ENCODE measurements at places on chromosomes 7 and 10.

DNA sequence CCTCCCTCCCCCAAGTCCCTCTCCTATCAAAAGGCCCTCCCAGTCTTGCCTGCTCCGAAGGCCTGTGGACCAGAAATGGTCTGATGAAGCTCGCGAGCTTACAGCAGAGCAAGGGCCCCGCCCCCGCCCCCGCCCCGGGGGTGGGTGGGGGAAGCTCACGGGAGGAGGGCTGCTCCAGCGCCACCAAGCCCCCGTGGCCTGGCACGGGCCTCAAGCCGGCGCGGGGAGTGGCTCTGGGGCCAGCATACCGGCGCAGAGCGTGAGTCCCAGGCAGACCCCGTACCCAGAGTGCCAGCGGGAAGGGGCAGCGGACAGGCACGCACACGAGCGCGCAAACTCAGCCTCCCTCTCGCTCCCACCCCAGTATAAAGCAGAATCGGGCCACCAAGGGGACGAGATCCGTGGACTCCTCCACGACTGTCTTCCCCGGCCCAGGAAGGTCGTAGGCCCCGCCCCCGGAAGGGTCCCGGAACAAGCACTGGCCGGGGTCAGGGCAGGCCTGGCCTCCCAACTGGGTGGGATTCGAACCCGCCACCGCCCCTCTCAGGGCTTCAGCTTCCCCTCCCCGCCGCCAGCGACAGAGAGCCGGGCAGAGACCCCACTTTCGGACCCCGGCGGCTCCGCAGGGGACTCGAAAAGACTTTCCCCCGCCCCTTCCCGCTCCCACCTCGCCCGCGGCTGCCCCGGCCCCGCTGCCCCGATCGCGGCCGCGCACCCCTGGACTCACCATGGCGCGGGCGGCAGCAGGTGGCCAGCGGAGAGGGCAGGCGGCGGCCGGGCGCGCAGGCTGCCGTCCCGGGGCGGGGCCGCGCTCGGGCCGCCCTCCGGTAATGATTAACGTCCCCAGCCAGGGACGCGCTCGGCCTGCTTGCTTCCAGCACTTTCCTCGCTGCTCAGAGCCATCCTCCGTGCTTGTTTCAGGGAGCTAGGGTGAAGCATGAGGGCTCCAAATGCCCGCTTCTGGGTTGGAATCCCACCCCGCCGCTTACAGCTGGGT lies at the start of gene PCBD1:
Gene PCBD1, minus strand, starts transcription at position 762 of the 997 bp plus-strand sequence. Its CDS starts 32 bp downstream, at position 730.
- DNase-seq = peak; percentile 88

DNA sequence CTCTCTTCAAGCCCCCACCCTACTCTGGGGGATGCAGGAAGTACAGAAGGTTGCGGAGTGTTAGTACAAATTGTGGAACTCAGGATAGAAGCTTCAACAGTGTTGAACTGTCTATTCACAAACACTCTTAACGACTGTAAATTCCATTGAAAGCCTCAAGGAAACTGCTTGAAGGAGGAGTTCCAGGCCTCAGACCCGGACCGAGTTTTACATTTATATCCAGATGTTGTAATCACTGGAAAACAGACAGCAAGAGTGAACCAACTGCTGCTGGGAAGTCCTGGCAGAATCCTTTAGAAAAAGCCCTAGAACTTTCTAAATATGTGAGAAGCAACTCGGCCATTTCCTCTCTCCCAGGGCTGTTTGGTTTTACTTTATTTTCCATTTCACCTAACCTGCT lies 84.1 kb upstream of the LRRC18 start:
- DNase-seq = peak; percentile 93

GRCh38 chr7:132575419-132575981 lies 770 bp downstream of the PLXNA4 start:
- DNase-seq = peak; percentile 73

DNA sequence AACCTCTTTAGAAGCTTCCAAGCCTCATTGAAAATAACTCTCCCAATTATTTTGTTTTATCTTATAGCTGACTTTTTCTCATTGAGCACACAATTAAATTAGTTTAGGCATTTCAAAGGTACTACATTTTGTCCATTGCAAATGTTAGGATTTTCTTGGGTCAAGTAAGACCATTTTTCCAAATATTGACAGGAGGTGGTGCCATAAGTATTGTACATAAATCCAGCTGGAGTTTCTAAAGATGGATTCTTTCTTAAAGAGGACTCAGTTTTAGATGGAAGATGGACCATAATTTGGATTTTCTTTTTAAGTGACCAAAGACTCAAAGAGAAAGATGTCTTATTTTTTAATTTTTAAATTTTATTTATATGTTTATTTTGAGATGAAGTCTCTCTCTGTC lies 12.3 kb upstream of the OPN4 start:
- peak; percentile 50 for DNase-seq

DNA sequence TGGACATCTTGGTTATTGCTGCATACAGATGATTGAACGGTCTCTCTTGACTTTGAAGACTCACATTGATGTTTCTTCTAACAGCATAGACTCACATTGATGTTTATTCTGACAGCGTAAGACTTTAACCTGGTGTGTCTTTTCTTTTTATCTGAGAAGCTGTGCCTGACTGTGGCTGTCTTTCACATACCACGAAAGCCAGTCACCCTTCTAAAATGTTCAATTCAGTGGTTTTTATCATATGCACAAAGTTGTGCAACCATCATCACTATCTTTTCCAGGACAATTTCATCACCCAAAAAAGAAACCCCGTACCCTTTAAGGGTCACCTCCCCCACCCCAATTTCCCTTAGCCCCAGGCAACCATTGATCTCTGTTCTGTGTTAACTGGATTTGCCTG lies 24.7 kb downstream of the CELF2 start:
- DNase-seq = no peak

- no peak for DNase-seq
These were observed 9.8 kb upstream of the ZNF22 start for GRCh38 chr10:44990965-44991364.

- DNase-seq = no peak
These were observed 472.6 kb downstream of the PLXNA4 start for GRCh38 chr7:132103718-132104117.

- DNase-seq = no peak
These were observed 7.3 kb downstream of the FAM20C start for GRCh38 chr7:199483-200249.

DNA sequence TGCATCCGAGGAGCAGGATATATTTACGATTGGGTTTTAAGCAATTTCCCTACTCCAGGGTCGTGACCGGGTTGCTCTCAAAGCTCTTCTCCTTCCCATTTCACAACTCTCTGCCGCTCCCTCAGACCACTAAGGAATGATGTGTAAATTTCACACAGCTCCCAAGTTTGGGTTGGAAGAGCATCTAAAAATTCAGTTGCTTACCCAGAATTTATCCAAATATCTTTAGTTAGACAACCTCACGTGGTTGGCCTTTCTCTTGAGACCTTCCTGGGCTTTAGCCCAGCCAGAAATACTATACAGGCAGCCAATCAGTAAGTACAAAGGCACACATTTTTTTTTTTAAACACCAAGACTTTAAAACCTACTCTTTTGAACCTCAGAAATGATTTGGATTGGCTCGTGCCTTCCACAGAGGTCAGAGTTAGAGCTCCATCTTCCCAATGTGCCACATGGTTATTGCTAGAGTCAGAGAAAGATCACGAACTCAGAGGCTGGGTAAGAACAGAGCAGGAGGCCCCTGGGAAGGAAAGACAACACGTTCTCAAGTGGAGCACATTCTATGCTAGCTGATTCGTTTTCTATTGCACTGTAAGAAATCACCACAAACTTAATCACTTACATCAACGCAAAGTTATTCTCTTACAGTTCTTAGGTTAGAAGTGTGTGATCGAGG lies 335.4 kb upstream of the MGMT start:
- DNase-seq = peak; percentile 94

- no peak for DNase-seq
These were observed 148.7 kb downstream of the PKD1L1 start for GRCh38 chr7:47799524-47799923.

DNA sequence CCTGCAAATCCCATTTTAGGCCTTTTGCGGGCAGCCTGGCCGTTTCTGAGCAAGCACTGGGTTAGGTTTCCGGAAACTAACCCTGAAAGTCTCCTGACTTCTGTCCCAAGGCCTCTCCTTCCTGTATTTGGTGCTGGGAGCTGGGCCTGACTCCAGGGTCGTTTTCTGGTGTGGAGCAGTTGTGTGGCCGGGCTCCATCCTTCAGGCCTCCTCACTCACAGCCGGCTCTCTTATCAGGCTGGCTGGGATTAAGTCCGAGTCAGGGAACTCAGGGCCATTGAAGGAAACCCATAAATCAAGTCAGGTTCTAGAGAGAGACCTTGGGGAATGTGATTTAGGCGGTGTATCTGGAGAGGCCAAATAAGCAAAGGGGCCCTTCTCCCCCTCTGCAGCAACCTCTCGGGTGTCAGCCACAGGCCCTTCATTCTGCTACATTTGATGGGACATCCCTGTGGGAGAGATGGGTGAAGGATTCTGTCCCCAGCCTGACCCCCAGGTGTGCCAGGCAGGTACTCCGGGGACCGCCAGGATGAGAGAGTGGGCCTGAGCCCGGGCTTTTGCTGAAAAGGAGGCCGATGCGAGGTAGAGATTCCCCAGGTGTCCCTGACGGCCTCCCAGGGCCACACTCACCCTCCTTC lies 3.3 kb downstream of the GATA3 start:
- no peak for DNase-seq

DNA sequence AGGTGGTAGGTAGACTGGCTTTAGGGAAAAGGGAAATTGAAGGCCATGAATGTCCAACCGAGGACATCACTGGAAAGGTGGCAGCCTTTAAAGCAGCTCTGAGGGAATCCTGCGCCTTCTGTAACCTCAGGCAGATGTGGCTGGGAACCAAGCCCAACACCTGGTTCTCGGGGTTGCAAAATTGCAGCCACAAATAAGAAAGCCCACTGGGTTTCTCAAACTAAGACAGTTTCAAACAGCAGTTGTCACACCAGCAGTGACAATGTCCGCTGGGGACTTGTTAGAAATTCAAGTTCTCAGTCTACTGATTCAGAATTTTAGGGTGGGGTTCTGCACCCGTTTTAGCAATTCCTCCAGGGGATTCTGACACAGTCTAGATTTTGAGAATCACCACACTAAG lies 42.7 kb upstream of the STEAP1B start:
- no peak for DNase-seq

GRCh38 chr10:127694580-127695193 lies 42.3 kb upstream of the FOXI2 start:
- DNase-seq = no peak

GRCh38 chr10:22615101-22615500 lies 99.3 kb downstream of the PIP4K2A start:
- DNase-seq = no peak

DNA sequence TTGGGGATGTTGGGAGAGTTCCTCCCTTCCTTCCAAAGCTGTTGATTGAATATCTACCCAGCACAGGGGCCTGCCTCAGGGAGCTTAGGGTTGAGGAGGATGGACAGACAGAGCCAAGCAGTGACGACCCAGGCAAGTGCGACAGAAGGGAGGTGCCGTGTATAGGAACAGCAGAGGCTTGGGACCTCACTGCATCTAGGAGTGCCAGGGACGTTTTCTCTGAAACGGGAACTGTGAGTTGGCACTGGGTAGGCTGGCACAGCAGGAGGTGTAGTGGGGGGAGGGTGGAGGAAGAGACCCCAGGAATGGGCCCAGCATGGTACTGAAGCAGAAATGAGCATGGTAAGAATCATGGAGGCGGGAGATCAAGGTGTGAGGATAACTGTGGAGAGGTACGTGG lies 55.3 kb upstream of the MGMT start:
- no peak for DNase-seq

- no peak for DNase-seq
These were observed 11.7 kb downstream of the SLC39A12 start for GRCh38 chr10:17963431-17963830.

DNA sequence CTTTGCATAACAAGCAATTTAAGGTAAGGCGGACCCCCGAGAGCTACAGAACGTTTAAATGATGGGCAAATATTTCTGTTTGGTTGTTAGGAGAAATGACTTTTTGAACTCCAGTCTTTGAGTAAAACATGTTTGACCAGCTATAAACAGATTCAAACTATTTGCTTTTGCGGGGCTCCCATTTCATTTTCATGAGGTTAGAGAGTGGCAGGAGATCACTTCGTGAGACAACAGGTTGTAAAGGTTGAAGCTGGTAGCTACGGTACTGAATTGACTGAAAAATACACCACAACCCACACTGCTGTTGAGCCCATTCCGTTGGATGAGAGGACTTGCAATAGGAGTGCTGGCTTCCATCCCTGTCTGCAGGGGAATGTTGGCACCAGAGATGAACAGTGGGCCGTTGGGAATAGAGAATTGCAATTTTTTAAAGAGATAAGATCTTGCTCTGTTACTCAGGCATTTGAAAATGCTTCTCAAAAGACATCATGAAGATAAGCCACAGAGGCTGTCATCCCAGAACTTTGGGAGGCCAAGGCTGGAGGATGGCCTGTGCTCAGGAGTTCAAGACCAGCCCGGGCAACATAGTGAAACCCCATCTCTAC lies 65.7 kb upstream of the CARD11 start:
- DNase-seq = peak; percentile 9

- DNase-seq = peak; percentile 39
These were observed 111.1 kb upstream of the SH2B2 start for GRCh38 chr7:102175423-102176170.

- DNase-seq = peak; percentile 16
These were observed 49.7 kb downstream of the DNAJC12 start for GRCh38 chr10:67788028-67788886.

DNA sequence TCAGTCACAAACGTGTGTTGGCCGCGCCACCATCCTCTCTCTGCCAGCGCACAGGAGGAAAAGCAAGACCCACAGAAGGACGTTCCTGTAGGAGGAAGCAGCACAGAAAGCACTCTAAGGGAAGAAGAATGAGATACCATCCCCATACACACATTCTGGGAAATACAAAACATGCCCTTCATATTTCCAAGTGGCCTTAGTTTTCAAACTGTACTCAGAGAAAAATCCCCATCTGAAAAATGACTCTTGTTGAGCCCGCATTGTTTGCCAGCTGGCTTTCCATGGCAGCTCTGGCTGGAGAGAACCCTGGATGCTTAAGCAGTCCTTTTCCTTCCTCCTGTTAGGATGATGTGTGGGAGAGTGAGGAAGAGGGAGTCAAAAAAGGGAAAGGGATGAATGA lies 33.1 kb downstream of the MTURN start:
- DNase-seq = peak; percentile 61

DNA sequence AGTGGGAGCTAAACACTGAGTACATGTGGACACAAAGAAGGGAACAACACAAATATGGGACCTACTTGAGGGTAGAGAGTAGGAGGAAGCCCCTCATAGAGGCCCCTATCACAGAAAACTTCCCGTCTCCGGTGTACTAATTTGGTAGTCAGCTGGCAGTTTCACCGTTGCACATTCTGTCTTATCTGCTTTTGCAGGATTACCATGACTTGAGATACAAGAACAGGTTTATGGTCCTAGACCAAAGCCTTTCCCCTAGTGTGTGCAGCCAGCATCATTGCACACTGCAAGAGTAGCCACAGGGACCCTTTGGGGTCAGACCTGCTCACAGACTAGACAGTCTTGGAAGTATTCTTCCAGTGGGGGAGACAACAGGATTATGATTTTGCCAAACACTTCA lies 5.9 kb upstream of the IFIT1B start:
- DNase-seq = no peak

DNA sequence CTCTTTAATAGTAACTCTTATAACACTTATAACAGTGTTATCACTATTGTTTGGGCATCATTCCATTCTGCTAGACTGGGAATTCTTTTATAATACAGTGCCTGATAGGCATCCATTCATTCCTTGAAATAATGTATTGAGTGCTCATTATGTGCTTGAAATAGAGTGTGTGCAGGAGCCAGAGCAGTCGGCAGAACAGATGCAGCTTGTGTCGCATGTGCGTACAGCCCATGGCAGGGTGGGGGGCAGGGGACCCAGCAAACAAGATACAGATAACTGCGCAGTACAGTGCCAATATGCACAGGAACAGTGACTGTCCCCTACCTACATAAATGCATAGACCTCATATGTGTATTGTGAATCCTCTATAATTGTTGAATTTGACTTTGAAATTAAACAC lies 99.3 kb downstream of the KAT6B start:
- DNase-seq = no peak

GRCh38 chr10:76514321-76514720 lies 1082.9 kb downstream of the LRMDA start:
- DNase-seq = no peak

All from muscle of leg (tissue), 16 donors.